ENCODE measurements at places on chromosomes 2 and 18.
A peak's percentile ranks its signal among the peaks of the same experiment; 100 is the strongest.

DNA sequence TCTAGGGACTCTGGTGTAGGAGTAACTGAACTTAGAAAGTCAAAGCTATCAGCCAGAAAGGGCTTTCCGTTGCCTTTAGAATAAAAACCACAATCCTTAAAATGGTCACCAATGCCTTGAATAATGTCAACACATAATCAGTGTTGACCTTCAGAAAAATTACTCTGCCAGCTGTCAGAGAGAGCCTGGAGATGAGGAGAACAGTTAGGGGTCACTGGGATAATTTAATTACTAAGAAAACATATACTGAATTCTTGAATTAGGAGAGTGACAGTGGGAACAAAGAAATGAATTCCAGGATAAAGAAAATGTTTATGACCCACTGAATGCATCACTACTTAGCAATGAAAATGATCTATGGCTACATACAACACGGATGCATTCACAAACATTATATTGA is 23.4 kb upstream of the UGP2 start:
- DNase-seq: no peak

DNA sequence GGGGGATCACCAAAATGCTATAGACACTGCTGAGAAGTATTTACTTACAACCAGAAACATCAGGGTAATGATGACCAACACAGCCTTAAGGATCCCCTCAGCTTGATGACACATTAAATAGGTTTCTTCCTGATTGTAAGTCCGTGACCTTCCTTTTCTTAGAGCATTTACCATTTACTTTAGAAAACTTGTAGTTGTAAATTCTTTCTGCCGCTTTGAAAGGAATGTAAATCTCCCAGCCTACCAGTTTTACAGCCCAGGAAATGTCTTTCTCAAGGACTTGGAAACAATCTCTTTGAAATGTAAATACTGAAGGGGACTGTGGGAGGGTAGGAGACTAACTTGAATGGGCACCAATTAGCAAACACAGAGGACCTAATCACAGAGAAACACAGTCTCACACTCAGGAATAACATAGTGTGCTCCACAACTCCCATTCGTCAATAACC is 278.6 kb downstream of the DSC3 start:
- no peak for DNase-seq

DNA sequence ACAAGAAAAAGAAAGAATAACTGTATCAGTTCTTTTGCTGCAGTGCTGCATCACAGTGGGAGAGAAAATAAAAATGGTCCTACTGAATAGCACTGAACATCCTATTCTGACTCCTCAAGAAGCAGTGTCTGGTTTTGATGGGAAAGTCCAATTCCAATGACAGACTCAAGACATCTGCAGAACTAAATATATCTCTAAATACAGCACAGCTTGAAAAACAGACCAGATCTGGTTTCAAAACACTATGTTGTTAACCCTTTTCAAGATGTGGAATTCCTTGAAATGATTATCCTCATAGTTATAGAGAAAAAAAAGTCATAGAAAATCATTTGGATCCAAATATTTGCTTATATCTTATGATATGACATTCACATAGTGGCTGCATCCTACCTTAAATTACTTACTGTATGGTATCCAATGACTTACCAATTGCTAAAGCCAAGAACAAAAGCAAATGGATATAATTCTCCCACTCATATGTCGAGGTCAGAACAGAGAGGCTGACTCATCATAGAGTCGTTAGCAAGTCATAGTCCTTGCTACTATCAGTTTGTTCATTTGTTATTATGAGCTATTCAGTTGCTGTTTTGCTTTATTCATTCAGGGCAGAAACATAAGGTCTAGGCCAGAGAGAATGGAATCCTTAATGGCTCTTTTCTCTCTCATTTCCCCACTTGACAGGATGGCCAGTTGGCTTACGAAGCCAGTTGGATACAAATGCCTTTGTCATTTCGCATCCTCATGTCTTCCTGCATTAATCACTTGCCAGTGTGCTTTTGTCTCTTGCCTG is 62.5 kb upstream of the ACVR2A start:
- DNase-seq: no peak

DNA sequence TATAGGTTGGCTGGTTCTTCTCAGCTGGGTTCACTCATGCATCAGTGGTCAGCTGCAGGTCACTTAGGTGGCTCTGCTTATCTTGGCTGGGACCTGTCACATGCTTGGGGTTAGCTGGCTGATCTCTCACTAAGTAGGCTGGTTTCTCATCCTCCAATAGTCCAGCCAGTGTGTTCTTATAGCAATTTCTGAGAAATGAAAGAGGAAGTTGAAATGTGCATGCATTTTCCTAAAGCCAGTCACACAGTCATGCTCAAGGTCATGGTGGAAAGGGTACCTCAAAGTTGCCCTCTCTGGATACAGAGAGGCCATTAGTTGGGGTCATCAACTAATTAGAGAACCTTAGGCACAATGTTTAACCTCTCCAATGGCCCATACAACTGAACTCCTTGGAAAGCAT is 64.4 kb downstream of the KLHL29 start:
- no peak for DNase-seq

DNA sequence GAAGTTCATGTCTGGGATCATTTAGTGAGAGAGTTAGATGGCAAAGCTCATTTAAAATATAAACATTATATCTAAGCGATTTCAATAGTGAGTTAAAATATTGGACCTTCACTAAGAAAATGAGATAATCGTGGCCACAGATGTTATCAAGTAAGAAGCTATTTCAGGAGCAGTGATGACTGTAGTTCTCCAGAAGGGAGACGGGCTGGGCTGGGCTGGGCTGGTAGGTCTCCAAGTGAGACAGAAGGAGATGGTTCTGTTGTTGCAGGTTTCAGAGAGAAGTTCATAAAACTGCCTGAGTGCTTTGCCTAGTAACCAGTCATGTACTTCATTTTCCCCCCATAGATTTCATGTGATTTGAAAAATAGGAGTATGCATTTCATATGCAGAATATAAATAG is 130.1 kb upstream of the DAPL1 start:
- no peak for DNase-seq

DNA sequence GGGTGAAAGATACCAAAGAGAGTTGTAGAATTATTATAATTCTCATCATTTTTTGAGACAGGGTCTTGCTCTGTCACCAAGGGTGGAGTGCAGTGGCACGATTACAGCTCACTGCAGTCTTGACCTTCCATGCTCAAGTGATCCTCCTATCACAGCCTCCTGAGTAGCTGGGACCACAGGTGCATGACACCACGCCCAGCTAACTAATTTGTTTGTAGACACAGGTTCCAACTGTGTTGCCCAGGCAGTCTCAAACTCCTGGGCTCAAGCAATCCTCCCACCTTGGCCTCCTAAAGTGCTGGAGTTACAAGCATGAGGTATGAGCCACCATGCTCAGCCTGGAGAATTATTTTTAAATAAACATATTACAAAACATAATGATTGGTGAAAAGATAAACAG is 92.8 kb upstream of the MSH6 start:
- no peak for DNase-seq

- no peak for DNase-seq
Observed at GRCh38 chr2:24400207-24400907, 40.0 kb upstream of the ITSN2 start.

- no peak for DNase-seq
Observed at GRCh38 chr2:72926368-72926767, 9.0 kb downstream of the EMX1 start.

DNA sequence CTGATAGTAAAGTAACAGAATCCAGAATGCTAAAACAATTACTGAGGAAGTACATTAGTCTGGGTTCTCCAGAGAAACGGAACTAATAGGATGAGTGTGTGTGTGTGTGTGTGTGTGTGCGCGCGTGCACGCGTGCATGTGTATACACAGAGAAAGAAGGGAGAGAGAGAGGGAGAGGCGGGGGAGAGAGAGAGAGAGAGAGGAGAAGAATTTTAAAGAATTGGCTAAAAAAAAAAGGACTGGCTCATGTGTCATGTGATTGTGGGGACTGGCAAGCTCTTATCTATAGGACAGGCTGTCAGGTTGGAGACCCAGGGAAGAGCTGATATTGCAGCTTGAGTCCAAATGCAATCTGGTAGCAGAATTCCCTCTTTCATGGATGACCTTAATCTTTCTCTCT is 976.2 kb upstream of the CDH2 start:
- DNase-seq: no peak

- DNase-seq: no peak
Observed at GRCh38 chr18:25348386-25349130, 3.4 kb downstream of the ZNF521 start.

GRCh38 chr2:26742048-26742770 is 21.9 kb upstream of the SLC35F6 start:
- no peak for DNase-seq

- DNase-seq: no peak
Observed at GRCh38 chr2:172845028-172845630, 109.5 kb downstream of the RAPGEF4 start.

DNA sequence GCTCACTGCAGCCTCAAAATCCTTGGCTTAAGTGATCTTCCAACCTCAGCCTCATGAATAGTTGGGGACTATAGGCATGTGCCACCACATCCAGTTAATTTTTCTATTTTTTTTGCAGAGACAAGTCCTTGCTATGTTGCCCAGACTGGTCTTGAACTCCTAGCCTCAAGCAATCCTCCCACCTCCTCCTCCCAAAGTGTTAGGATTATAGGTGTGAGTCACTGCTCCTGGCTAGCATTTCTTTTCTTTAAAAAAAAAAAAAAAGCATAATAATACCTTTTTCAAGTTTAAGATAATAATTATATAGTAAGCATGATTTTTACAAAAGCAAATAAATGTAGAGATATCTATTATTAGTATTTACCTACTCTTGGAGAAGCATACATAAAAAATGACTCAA is 36.1 kb downstream of the PPP4R1 start:
- DNase-seq: no peak

GRCh38 chr18:55509631-55510324 is 78.2 kb downstream of the TCF4 start:
- peak; percentile 17 for DNase-seq

GRCh38 chr18:62538881-62539280 is 16.1 kb downstream of the ZCCHC2 start:
- DNase-seq: no peak

DNA sequence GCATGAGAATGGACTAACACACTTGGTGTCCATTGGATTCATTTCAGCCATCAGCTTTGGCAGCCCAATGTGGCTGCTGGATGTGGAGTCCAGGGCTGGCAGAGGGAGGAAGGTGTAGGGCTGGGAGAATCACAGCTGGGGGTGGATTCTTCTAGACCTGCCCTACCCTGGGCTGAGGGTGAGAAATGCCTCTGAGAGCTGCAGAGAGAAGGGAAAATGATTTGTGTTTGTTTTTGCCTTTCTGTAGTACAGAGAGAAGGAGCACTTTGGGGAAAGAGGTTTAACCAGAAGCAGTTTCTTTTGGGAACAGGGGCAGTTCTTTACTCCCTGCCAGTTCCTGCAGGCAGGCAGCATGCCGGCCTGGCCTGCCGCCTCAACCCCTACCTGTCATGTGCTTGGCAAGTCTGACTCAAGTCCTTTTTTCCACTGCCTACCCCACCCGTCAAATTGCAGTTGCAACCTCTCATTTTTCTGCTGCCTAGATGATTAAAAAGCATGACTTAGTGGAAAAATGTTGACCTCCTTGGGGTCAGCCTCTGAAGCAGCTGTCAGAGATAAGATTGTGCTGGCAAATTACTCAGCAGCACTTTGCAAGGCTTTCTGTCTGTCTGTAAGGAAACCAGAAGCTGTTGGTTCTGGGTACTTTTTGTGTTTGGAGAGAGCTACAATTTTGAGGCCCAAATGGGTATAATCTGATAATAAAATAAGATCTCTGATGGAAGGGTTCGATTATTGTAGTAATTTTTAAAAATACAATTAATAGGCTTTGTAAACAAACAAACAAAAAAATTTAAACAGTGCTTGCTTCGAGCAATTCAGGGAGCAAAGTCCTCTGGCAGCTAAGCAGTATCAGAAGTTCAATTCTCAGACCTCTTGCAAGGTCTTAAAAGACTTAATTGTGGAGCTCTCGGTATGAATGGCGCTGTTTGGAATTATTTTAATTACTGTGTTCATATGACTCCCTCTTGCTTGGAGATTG is 21.7 kb downstream of the LBH start:
- DNase-seq: peak; percentile 80

- no peak for DNase-seq
Observed at GRCh38 chr18:56009411-56009810, 421.4 kb upstream of the TCF4 start.
